Stimulated activated CD8-positive, alpha-beta memory T cell treated with anti-CD3 and anti-CD28 coated beads, Interleukin-2, amount 100 ng/mL, for 1 hour (primary cell): ENCODE measurements at places on chromosomes 13 and 19.

GRCh38 chr13:98827449-98827848 is 75.0 kb upstream of the SLC15A1 start:
- no peak for DNase-seq

- no peak for DNase-seq
Measured at GRCh38 chr13:99566125-99567083, 65.1 kb downstream of the TM9SF2 start.

- DNase-seq, result no peak
Measured at GRCh38 chr19:34766386-34766785, 6.6 kb downstream of the ZNF599 start.

- DNase-seq, result no peak
Measured at GRCh38 chr13:90630716-90631115, 716.8 kb upstream of the MIR17HG start.

GRCh38 chr13:110199046-110199831 is 107.7 kb downstream of the COL4A1 start:
- DNase-seq, result no peak

GRCh38 chr13:45782327-45783045 is 69.1 kb downstream of the SIAH3 start:
- no peak for DNase-seq

DNA sequence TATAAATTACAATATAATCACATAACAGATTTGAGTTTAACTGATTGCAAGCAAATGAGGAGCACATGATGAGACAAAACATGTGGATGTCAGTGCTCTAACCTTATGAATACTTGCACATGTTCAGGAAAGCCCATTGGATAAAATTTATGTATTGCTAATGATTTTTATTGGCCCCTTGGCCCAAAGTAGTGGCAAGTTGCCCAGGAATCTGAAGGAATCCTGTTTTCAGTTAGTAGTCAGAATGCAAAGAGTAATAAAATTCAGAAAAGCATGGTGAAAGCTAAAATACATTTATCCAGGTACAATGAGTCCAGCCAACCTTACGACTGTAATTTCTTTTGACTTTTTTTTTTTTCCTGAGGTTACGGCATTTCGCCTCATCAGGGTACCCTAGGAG is 1539.4 kb downstream of the EFNB2 start:
- DNase-seq, result no peak

DNA sequence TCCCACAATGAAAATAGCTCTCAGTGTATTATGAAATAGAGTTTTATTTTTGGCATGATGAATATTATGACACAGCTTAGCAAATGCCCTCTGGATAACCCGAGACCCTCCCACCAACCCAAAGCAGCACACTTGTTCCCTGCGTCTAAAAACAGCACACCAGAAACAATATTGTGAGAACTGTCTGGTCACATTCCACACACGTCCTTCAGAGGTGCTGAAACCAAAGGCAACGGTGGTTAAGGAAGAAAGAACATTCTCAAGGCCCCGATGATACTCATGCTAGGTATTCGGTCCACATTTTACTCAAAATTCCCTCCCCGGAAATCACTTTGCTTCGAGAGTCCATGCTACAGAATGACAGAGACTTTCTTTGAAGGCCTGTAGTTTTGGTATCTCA is 156.7 kb downstream of the SLC7A1 start:
- DNase-seq, result no peak

DNA sequence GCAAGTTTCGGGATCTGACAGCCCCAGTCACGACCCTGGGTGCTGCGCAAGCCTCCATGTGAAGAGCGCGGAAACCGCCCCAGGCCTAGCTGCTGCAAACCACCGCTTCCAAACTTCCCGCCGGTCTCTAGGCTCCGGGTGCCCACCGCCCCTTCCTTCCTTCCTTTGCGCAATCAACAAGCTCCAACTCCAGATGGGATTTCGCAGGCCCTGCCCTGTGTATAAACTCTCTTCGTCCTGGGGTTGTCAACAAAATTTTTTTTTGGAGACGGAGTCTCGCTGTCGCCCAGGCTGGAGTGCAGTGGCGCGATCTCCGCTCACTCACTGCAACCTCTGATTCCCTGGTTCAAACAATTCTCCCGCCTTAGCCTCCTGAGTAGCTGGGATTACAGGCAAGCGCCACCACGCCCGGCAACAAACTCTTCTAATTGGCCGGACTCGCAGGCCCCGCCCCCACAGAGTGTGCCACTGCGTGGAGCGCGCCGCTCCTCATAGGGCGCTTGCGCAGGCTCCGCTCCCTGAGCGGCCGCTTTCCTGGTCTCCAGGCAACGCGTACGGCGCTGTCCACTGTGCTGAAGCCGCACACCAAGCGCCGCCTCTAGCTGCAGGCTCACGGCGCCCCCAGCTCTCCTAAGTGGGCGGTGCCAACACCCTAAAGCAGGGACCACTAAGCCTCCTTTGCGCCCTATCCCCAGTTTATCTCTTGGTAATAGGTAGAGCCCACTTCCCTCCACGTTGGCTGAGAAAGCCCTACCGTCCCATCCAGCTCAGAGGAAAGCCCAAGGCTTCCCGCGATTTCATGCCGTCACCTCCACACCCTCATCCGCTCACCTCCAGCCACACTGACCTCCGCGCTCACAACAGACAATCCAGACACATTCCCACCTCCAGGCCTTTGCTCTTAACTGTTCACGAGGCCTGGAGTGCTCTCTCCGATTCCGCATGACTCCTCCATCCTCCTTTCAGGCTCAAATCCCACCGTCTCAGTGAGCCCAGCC is 5.5 kb upstream of the QTRT1 start:
- peak; percentile 77 for DNase-seq

DNA sequence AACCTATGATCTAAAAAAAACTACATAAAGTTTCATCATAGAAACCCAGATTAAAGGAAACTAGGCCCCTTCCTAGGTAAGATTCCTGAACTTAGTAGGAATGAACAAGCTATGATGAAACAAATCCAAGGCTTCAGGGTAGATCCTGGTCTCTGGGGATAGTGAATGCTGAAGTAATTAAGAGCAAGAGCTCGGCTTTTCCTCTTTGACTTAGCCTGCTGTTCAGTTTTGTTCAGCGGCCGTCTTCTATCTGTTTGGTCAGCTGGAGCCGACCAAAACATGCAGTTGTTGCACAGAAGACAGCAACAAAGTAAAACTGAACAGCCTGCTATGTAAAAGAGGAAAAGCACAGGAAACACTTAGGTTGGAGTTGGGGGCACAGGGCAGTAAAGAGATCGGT is 44.1 kb upstream of the RFXAP start:
- DNase-seq, result no peak

DNA sequence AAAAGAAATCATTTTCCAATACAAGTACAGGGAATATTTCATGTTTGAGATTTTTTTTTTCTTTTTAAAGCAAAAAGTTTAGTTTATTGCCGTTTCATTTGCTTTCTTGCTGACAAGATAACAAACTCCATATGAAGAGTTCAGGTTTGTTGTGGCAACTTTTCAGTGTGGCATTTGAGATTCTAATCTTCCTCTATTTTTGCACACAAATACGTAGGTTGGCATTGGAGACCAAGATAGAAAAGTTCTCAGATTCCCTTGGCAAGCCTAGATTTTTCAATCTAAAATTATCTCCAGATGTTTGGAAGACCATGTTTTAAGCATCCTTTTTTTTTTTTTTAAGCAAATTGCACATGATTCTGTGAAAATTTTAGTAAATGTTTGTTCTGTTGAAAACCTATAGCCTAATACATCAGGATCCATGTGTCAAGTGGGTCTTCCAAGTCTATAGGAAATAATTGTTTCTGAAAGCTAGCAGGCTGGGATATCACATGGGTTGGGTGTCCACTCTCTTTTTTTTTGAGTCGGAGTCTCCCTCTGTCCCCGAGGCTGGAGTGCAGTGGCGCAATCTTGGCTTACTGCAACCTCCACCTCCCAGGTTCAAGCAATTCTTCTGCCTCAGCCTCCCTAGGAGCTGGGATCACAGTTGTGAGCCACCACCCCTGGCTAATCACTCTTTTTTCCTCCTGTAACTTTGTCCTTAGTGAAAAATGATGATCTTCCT is 2.6 kb downstream of the GARRE1 start:
- DNase-seq, result no peak

GRCh38 chr13:60679928-60680694 is 283.1 kb downstream of the TDRD3 start:
- DNase-seq, result no peak

- DNase-seq, result no peak
Measured at GRCh38 chr13:64054321-64054720, 2638.7 kb upstream of the PCDH20 start.

DNA sequence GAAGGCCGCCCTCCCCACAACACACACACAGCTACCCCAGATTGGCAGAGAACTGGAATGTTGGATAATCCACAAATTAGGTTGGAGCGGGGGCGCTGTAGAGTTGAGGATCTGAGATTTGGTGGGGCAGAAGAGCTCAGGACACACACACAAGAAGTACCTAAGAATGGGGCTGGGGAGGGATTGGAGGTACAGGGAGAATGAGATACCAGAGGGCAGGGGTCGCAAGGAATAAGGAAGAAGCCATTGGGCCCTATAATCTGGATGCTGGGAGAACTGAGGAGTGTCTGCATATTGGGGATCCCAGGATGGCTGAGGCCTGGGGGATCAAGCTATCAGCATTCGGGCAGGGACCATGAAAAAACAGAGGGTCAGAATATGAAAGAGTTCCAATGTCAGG is 11.5 kb downstream of the SYT3 start:
- no peak for DNase-seq

GRCh38 chr19:50481351-50482149 is 4.9 kb upstream of the GARIN5A start:
- DNase-seq, result no peak

GRCh38 chr19:43519436-43520088 is 7.4 kb downstream of the ETHE1 start:
- peak; percentile 74 for DNase-seq

DNA sequence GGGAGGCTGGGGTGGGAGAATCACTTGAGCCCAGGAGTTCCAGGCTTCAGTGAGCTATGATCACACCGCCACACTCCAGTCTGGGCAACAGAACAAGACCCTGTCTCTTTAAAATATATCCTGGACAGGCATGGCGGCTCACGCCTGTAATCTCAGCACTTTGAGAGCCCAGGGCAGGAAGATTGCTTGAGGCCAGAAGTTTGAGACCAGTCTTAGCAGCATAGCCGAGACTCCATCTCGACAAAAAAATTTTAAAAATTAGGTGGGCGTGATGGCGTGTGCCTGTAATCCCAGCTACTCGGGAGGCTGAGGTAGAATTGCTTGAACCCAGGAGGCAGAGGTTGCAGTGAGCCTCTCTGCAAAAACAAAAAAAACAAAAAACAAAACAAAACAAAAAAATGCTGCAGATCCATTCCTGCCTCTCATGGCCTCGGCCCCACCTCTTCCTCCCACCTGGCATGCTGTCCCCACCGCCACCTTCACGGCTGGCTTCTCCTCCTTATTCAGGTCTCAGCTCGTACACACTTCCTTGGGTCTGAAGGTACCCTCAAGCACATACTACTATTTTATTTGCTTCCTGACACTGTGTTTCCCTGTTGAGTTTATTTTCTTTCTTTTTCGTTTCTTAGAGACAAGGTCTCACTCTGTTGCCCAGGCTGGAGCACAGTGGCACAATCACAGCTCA is 5.3 kb downstream of the RFX1 start:
- no peak for DNase-seq
